ENCODE measurements at places on chromosomes 13 and 19.
A peak's percentile ranks its signal among the peaks of the same experiment; 100 is the strongest.

GRCh38 chr19:16425019-16425418 is 46.8 kb downstream of the EPS15L1 start:
- no peak for DNase-seq

GRCh38 chr19:7386308-7386707 is 37.6 kb downstream of the ARHGEF18 start:
- DNase-seq = peak; percentile 60

DNA sequence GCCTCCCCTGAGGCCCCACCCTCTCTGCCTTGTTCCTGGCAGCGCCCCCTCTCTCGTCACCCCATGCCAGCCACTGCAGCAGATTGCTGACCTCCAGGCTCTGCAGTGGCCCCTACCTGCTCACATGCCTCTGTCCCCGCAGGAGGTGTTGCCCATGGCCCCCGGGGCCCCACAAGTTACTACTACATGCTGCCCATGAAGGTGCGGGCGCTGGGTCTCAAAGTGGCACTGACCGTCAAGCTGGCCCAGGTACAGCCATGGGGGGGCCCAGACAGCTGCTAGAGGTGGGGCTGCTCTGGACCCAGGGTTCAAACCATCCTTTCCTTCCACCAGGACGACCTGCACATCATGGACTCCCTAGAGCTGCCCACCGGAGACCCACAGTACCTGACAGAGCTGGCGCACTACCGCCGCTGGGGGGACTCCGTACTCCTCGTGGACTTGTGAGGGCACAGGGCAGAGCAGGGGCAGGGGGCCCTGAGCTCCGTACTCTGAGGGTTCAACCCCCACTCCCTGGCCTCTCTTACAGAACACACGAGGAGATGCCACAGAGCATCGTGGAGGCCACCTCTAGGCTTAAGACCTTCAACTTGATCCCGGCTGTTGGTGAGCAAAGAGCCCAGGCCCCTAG is 6.2 kb downstream of the MRPL4 start:
- DNase-seq = peak; percentile 19

- no peak for DNase-seq
These were observed 53.1 kb downstream of the PCDH20 start for GRCh38 chr13:61362522-61362921.

DNA sequence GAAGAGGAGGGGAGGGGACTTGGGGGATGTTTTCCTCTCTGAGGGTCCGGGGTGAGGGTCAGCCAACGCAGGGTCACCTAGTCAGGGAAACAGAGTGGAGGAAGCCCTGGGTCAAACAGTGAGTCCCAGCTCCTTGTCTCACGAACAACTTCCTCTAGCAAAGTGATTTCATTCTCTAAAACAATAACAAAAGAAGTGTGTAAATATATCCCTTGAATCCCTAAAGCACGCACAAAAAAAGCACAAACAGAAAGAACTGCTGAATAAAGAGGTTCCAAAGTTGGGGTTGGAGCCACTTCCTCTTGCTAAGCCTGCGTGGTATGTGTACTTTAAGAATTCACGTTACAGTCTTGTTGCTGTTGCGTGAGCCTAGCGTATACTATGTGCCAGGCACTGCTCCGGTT is 1.5 kb upstream of the C5AR2 start:
- DNase-seq = no peak

- peak; percentile 94 for DNase-seq
These were observed 11.8 kb downstream of the STAP2 start for GRCh38 chr19:4326837-4327251.

GRCh38 chr19:628168-628567 is 5.2 kb downstream of the POLRMT start:
- peak; percentile 95 for DNase-seq

- no peak for DNase-seq
These were observed 121.4 kb downstream of the ENOX1 start for GRCh38 chr13:43665388-43665787.

- no peak for DNase-seq
These were observed 29.9 kb downstream of the PBX4 start for GRCh38 chr19:19588546-19588945.

DNA sequence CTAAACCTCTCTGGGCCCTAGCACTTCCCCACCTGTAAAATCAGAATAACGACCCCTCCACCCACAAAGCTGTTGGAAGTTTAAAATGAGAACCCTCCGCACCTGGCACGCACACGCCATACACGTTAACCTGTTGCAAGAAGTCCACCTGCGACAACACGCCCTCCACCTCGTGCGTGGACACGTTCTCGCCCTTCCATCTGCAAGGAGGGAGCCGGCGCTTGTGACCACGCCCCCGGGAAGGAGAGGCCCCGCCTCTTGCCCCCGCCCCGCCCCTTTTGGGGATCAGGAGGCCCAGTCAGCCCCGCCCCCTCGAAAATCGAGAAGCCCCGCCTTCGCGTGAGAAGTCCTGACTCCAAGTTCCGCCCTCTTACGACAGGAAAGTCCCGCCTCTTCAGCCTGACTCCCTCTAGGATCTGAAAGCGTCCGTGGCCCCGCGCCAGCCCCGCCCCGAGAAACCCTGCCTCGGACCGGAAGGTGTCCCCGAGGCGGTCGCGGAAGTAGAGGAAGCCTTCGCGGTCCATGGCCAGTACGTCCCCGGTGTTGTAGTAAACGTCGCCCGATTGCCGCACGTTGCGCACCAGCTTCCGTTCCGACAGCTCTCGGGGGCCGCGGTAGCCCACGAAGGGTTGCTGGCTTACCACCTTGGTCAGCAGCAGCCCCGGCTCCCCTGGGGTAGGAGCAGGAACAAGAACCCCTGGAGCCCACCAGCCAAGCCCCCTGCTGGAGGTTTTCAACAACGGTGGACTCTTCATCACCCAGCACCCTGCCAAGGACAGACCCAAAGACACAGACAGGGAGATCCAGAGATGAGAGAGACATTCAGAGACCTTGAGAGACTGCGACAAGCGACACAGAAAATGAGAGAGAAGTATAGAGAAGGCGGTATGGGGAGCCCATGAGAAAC is 12.5 kb downstream of the SLC27A5 start:
- peak; percentile 100 for DNase-seq

GRCh38 chr19:14377883-14378328 is 3.3 kb upstream of the ADGRE5 start:
- no peak for DNase-seq

DNA sequence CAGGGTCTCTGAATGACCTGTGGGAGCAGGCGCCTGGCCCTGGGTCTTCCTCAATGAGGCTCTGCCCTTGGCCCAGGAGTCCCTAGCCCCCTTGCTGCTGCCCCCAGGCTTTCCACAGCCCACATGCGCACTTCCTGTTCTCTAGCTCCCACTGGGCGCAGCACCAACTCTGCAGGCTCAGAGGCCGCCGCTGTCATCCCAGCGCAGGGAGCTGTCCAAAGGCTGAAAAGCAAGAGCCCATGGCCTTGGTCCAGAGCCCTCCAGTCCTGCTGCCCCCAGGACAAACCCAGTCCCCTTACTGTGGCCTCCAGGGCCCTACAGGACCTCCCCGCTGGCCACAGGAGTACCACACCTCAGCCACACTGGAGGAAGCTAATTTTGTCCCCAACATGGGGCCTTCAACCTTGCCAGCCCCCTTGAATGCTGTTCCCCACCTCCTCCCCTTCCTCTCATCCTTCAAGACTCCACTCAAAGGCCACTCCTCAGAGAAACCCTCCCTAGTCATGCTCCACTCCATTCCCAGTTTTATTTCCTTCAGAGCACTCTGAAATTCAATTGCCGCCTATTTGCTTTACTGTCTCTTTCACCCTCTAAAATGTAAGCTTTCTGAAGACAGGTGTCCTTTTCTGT is 8.0 kb upstream of the POU2F2 start:
- DNase-seq = peak; percentile 90

DNA sequence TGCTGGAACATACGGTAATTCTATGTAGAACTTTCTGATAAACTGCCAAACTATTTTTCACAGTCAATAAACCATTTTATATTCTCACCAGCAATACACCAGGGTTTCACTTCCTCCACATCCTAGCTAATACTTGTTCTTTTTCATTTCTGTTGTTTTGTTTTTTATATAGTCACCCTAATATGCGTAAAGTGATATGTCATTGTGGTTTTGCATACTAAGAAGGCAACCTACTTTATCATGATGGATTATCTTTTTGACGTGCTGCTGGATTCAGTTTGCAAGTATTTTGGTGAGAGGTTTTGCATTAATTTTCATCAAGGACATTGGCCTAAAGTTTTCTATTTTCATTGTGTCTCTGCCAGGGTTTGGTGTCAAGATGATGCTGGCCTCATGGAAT is 1384.1 kb downstream of the UQCRFS1 start:
- no peak for DNase-seq

DNA sequence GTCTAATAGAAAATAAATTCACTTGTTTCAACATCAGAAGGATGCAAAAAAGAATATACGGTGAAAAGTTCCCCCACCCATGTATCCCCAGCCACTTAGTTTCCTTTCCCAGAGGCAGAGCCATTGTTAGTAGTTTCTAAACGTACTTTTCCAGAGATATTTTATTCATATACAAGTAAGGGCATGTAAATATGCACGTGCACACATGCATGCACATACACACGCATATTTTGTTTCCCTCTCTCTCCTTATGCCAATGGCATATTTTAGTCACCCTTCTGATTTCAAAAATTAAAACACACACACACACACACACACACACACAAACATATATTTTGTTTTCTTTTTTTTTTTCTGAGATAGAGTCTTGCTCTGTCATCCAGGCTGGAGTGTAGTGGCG is 147.4 kb downstream of the PDS5B start:
- DNase-seq = no peak

- peak; percentile 75 for DNase-seq
These were observed 973.7 kb downstream of the UQCRFS1 start for GRCh38 chr19:28239270-28239669.

GRCh38 chr13:29733147-29733611 is 117.2 kb downstream of the UBL3 start:
- DNase-seq = no peak

- DNase-seq = peak; percentile 64
These were observed 25.6 kb downstream of the MLLT1 start for GRCh38 chr19:6253954-6254733.

DNA sequence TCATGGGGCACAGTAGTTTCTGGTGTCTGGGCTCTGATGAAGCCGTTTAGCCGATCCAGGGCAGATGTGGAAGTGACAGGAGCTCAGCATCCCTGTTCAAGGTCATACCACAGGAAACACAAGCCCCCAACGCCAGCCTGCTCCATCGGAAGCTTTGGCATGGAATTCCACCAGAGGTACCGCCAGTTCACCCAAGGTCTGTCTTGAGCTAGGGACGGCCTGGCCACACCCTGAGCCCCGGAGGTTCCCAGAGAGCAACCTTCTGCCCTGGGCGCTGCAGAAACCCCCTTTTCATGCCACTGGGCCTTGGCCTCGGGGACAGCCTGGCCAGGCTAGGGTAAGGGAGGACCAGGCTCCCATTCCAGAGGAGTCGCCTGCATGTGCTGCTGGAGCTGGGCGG is 39.4 kb upstream of the TPM4 start:
- no peak for DNase-seq

DNA sequence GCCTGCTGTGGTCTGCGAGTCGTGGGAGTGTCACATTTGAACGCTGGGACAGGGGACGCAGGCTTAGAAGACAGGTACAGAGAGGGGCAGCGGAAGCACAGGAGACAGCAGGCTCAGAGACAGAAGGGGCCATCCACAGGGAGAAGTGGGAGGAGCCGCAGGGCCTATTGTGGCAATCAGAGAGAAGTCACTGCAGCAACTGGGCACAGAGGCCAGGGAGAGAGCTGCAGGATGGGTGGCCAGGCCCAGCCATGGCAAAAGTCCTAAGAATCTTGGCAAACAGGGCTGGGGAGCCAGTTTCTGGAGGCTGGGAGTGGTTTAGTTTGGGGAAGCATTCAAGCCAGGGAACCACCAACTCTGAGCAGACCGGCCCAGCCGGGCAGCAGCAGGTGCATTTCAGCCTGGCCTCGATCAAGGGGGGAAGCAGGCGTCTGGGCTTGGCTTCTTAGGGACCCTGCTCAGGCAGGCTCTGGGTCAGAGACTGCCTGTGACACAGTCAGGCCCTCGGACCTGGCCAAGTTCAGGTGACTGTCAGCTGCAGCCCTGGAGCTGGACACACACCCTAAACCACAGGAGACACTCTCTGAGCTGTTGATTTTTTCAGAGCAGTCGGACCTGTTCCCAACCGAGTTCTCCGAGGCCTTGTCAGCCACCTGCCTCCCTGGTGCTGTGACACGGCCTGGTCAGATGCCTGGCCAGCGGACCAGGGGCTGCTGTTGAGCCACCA is 11.8 kb downstream of the SH3GL1 start:
- DNase-seq = peak; percentile 56

DNA sequence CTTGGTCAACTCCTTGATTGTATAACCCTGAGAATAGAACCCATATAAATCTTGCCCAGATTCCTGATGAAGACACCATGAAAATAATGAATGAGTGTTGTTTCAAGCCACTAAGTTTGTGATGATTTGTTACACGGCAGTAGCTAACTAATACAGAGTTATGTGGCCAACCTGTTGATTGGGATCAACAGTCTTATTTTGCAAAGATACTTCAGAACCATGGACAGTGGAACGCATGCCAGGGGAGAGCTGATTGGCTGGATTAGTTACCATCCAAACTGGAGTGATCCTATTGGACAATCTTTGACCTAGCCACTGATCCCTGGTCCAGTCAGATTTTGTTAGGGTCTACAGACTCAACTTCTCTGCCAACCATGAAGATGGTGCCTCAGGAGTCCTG is 26.6 kb downstream of the CD70 start:
- peak; percentile 37 for DNase-seq

- peak; percentile 16 for DNase-seq
These were observed 5.2 kb upstream of the ANKRD10 start for GRCh38 chr13:110920038-110920437.

DNA sequence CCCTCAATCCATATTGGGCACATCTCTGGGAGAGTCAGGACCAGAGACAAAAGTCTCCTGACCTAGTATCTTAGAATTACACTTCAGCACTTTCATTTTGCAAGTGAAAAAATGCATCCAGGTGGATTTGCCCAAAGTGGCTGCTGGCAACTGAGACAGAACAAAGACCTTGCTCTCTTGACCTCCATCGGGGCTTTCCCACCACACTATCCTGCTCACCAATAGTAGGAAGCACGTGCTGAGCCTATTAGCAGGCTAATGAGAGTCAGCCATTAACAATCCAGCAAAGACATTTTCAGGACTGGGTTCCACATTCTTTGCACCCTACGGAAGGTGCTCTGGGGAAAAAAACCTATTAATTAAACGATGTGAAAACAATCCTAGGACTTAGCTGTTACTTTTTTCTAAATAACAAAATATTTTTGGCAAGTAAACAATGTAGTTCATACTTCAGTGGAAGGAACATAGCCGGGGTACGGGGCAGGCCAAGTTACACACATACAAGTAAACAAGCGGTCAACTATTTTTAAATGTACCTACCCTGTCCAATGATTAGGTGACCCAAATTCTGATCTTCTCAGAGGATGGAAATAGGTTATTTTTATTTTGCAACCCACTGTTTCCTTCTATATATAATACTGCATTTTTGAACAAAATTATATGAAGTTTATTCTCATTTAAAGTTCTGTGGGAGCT is 78.6 kb downstream of the CDADC1 start:
- no peak for DNase-seq

GRCh38 chr19:572743-573518 is 535 bp downstream of the BSG start:
- peak; percentile 79 for DNase-seq

- no peak for DNase-seq
These were observed 16.0 kb downstream of the PIP5K1C start for GRCh38 chr19:3684054-3684816.

- peak; percentile 47 for DNase-seq
These were observed 548.2 kb downstream of the GPC5 start for GRCh38 chr13:91946498-91947070.

All from H7 (cell line).